ENCODE measurements at places on chromosomes 5 and 9.

DNA sequence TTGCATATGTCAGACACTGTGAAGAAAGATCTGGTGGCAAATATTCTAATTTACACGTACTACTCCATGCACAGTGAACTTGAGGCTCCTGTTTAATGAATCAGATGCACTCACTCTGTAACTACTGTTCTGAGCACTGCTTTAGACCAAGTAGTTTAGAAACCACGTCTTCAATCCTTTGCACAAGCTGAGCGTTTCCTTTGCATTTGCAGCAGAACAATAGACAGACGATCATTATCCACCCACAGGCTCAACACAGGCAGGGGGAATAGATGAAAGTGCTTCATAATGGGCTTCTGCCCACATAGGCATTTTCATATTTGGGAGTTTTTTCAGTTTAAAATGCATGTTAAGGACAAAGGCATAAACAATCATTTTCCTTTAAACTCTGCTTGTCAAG, 423.3 kb upstream of the ADAMTS16 start:
- DNase-seq: no peak

DNA sequence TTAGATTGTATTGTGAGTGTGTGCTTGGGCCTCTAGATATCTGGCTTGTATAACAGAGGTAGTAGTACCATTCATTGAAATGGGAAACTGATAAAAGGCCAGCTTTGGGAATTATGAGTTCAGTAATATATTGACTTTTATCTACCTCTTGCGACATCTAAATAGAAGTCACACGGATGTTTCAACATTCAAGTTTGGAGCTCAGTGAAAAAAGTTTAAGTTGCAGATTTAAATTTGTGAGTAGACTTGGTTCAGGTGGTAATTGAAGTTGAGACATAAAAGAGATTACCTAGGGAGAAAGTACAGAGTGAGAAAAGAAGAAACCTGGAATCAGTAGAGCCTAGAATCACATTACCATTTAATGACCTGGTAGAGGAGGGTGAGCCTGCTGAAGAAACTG, 189.5 kb downstream of the FER start:
- no peak for DNase-seq

- no peak for DNase-seq
Observed at GRCh38 chr9:134304690-134305089, 21.6 kb upstream of the RXRA start.

GRCh38 chr9:65449423-65449822, 164.4 kb upstream of the FOXD4L5 start:
- DNase-seq: no peak

DNA sequence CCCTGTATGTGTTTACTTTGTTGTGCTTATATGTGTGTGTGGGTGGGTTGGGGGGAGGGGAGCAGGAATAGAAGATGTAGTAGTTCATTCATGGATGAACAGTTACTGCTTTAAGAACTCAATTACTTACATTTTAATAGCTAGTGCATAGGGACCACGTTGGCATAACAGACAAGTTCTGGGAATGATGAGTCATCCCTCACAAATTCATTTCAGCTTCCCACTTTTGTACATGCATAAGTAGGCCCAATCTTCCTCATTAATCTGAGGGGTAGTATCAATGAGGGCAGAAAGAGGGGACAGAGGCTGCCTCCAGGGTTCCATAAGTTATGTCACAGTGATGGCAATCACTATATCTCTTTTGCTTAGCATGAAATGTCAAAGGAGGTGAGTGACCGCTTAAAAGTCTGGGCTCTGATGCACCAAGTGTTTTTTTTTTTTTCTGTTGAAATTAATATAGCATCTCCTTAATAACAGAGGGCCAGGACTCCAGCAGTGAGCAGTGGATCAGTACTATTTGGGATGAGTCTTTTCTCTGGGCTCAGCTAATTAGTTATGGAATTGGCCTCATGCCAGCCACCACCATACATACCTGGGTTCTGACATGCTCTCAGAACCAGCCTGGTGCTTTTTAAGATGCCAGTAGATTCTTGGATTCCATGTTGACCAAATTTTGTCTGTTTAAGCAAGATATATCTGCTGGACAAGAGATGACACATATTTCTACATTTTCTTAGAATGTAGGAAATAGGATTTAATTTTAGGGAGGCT, 37.1 kb downstream of the PRDM6 start:
- DNase-seq: no peak

DNA sequence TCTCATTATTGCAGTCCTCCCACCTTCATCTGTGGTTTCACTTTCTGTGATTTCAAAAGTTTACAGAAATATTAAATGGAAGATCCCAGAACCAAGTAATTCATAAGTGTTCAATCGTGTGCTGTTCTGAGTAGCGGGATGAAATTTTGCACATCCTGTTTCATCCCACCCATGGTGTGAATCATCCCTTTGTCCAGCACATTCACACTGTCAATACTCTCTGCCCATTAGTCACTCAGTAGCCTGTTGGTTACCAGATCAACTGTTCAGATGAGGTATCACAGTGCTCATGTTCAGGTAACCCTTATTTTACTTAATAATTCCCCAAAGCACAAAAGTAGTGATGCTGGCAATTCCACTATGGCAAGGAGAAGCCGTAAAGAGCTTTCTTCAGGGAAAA, 26.8 kb downstream of the FAM81B start:
- DNase-seq: no peak

DNA sequence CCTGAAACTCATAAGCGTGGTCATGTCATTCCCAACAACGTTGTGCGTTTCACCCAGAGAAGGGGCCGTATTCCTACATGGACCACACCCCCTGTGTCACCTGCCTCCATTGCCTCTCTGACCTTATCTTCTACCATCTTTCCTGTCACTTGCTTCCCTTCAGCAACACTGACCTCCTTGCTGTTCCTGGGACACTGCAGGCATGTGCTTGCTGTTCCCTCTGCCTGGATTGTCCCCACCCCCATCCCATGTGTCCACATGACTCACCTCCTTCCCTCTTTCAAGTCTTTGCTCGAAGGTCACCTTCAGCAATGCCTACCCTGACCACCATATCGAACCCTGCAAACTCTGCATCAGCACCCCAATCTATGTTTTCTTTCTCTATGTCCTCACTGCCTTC, 133.2 kb upstream of the ZNF618 start:
- no peak for DNase-seq
